ENCODE measurements at places on chromosomes 12 and 14.

- no peak for DNase-seq
These were observed 31.8 kb upstream of the ULK1 start for GRCh38 chr12:131862600-131862993.

DNA sequence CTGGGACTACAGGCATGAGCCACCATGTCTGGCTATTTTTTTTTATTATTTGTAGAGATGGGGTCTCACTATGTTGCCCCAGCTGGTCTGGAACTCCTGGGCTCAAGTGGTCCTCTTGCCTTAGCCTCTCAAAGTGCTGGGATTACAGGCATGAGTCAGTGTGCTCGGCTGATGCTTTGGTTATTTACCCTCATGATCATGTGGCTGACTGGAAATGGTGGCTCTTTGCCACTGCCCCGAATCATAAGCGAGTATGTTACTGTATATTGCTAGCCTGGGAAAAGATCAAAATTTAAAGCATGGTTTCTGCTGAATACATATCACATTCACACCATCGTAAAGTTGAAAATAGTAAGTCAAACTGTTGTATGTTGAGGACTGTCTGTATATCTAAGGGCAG lies 101.1 kb downstream of the RGS6 start:
- no peak for DNase-seq

DNA sequence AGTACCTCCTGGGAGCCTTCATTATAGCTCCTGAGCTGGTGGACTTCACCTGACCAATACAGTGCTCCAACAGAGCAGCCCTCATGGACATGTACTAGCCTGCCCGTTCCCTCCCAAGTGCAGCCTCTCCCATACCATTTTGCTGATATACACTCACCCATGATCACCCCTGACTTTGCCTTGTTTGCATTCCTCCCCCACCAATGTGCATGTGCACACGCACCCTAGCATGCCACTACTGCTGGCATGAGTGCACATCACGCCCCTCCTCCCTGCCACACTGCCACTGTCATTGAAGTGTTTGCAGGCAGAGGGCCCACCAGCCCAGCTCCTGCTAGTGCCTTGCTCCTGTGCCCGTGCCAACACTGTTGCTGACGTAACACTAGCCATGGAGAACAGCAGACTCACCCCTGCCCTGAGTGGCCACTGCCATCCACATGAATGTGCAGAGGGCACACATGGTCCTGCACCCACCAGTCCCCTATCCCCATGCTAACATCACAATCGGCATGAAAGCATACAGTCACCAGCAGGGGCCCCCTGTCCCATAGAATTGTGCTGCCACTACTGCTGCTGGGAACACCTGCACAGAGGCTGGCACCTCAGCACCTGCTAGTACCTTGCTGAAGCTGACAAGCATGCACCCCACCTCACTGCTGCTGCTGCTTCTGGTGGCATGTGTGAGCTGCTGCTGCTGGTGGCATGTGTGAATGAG lies 110.3 kb downstream of the SINHCAF start:
- DNase-seq = peak; percentile 43

- no peak for DNase-seq
These were observed 126.6 kb downstream of the BCAT1 start for GRCh38 chr12:24822121-24822899.

DNA sequence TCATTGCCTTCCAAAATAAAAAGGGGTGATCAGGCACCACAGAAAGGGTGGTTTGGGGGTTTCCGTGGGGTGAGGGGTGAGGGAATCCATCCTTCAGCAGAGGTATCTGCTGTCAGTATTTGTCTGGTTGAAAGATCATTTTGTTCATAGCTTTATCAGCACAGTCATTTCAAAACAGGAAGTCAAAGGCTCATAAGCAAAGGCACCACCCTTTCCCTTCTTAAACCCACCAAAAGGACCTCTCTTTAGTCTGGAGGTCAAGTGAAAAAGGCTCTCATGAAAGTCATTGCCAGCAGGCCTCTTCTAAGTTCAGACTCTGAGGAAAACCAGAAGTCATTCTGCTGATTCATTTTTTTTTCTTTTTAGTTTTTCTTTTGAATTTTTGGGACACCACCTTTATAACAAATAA lies 6.2 kb downstream of the CHST11 start:
- no peak for DNase-seq

DNA sequence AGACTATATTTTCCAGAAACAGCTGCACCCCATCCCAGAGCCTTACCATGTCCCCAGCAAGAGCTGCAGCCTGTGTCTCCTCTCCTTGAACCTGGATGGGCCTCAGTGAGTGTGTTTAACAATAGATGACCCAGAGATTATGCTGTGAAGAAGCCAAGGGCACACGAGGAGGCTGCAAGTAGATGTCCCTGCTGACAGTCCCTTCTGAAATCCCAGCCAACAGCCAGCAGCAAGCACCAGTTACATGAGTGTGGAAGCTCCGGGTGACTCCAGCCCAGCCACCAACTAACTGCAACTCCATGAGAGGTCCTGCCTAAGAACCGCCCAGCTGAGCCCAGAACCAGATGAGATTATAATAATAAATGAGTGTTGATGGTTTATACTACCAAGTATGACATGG lies 191.7 kb downstream of the BCL11B start:
- DNase-seq = no peak
